ENCODE measurements at places on chromosomes 1 and 21.

DNA sequence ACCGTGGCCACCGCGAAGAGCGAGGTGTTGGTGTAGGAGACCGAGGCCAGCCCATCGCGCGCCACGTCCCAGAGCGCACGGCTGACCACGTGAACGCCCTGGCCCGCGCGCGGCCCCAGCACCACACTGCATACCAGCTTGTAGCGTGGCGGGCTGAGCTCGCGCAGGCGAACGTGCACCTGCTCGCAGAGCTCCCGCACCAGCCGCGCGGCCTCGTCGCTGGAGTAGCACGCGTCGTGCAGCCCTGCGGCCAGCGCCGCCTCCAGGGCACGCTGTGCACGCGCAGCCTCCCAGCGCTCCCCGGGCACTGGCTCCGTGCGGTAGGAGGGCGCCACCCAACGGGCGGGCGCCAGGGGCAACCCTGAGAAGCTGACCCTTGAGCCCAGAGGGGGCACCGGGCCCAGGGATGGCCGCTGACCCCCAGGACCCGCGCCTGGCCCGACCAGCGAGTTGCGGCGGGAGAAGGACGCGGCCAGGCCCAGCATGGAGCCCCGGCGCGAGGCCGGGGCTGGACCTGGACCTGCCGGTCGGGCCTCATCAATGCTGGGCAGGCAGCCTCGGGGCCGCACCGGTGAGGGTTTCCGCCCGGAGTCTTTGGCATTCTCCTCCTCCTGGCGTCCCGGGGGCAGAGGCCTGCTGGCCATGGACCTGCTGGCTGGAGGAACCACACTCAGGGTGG is 987 bp downstream of the DYNLT4 start:
- DNase-seq: no peak

DNA sequence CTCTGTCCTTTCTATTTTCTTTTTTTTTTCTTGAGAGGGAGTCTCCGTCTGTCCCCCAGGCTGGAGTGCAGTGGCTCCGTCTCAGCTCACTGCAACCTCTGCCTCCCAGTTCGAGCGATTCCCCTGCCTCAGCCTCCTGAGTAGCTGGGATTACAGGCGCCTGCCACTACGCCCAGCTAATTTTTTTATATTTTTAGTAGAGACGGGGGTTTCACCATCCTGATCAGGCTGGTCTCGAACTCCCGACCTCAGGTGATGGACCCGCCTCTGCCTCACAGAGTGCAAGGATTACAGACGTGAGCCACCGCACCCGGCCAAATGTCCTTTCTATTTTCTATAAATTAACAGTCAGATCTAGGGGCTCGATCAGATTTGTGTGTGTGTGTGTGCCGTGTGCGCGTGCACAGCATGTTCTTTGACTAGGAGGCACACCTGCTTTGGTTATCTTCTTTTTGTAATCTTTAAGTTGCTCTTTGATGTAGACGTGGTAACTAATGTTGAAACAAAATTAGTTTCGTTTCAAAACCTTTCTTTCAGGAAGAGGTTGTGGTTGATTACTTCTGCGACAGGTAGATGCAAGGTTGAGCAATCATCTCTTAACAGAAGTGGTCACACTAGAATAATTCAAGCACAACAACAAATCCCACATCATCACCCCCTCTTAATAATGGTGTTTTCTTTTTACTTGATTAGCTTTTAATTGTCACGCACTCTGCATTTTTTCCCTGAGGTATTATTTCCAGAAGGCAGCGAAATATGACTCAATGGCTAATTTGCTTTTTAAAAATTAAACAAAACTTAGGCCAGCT is 779 bp upstream of the DEGS1 start:
- DNase-seq: no peak

GRCh38 chr21:27694667-27695066 is 727.8 kb upstream of the ADAMTS5 start:
- no peak for DNase-seq

DNA sequence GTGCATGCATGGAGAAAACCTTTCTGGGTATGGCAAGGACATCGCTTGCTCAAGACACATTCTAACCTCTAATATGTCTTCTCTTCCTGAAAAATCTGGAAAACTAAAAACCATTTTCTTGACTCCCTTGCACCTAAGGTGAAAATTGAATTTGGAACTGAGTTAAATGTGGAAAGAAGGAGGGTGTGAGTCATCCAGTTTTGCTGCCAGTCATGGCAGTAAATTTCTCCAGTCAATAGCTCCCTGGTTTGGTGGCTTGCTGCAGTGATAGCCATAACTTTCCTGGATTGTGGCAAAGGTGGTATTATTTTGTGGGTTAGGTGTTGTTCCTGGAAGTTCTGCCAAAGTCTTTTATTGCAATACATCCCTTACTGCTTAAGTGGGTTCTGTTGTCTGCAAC is 2.5 kb downstream of the ZCCHC17 start:
- DNase-seq: no peak

- DNase-seq: peak; percentile 91
Observed at GRCh38 chr1:172398970-172399755, 21.3 kb upstream of the C1orf105 start.

DNA sequence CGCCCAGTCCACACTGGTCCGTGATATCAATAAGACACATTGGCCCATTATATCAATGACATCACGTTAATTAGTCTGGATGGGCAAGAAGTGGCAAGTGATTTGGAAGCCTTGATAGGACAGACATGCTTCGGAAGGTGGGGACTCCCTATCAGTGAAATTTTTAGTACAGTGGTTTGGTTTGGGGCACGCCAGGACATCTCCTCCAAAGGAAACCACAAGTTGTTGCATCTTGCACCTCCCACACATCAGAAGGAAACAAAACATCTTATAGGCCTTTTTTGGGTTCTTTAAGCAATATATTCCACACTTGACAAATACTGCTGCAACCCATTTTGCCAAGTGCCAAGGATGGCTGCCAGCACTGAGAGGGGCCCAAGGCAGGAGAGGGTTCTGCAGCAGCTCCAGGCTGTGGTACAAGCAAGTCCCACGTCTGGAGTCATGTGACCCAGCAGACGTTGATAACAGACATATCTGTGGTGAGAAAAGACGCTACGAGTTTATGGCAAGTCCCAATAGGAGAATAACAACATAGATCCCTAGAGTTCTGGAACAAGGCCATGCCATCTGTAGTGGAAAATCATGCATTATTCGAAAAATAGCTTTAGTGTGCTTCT is 95.3 kb upstream of the DISP3 start:
- DNase-seq: no peak

GRCh38 chr1:244757091-244757939 is 78.1 kb upstream of the COX20 start:
- DNase-seq: no peak

- DNase-seq: no peak
Observed at GRCh38 chr1:28190337-28190979, 14.0 kb upstream of the PTAFR start.

DNA sequence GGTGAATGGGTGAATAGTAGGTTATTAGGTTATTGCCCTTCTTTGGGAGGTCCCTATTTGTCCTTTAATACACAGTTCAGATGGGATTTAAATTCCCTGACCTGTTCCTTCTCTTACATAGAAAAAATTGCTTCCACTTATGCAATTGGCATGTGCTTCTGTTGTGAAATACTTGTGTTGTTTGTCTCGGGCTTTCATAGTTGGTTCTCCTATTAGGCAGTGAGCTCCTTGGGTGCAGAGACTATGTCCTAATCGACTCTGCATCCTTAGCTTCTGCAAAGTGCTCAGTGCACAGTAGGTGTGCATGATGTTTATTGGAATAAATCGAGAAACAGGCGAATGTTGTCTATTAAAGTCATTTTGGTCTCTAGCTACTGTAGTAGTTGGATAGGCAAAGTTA is 1.3 kb upstream of the PDE4B start:
- DNase-seq: no peak

DNA sequence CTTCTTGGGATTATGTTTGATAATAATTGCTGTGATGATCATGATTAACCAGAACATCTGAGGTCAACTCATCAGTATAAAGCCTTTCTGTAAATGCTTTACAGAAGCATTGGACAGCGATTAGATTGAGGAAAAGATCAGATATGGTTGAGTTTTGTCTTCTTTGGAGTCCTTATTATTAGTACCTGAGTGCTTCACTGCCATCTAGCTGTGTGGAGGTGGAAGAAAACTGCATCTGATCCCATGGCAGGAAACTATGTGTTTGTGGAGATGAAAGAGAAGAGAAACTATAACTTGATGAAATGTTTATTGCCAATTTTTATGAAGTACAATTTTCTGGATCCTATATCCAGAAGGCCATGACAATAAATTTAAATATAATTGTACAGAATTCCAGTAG is 11.4 kb downstream of the FLG2 start:
- no peak for DNase-seq

DNA sequence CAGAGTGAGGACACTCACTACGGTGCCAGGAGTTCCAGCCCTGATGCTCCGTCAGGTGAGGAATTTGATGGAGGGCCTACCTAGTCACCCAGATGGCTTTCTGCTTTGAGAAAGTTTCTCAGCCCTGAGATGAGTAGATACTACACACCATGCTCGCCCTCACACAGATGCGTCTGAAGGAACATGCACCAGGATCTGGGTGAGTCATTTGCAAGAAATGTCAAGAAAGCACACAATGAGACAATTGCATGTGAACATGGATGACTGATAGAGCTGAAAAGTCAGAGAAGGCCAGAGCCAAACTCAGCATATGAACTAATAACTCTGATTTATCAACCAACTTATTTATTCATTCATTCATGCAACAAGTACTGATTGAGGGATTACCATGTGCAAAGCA is 483.9 kb downstream of the OMA1 start:
- no peak for DNase-seq

- DNase-seq: no peak
Observed at GRCh38 chr1:92483610-92484471, 2.9 kb downstream of the GFI1 start.

DNA sequence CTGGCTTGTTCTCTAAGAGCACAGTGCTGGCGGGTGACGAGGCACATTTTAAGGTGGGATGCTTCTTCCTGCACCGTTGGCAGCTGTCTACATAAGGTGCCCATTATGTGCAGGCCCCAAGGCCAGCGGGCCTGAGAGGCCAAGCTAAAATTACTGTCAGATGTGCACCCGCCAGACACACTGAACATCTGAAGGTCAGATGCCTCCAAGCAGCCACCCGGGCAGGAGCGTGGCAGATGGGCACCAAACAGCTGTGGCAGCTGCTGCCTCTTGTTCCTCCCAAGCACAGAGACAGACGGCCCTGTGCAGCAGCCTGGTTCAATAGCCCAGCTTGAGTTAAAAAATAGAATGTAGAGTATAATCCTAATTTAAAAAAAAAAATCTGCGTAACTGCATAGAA is 211.9 kb upstream of the EDN2 start:
- DNase-seq: no peak

DNA sequence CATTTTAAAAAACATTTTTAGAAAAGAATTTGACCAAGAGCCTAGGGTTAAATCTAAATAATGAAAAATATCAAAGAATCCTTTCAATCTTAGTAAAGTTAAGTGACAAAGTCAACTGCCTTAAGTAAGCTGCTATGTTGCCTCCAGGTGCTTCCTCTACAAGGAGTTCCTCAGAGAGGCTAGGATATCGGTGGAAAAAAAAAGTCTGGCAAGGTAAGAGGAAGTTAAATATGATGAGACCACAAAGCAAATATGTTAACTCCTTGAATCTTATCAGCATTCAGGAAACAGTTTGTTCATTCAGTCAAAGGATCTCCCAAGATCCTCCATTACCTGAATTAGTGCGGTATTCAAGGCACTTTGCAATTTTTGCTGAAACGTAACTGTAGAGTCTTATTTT is 563.5 kb downstream of the PTPRC start:
- DNase-seq: no peak

GRCh38 chr1:27979151-27979858 is 19.5 kb downstream of the XKR8 start:
- no peak for DNase-seq

- no peak for DNase-seq
Observed at GRCh38 chr1:93829061-93829460, 49.9 kb downstream of the DNTTIP2 start.

DNA sequence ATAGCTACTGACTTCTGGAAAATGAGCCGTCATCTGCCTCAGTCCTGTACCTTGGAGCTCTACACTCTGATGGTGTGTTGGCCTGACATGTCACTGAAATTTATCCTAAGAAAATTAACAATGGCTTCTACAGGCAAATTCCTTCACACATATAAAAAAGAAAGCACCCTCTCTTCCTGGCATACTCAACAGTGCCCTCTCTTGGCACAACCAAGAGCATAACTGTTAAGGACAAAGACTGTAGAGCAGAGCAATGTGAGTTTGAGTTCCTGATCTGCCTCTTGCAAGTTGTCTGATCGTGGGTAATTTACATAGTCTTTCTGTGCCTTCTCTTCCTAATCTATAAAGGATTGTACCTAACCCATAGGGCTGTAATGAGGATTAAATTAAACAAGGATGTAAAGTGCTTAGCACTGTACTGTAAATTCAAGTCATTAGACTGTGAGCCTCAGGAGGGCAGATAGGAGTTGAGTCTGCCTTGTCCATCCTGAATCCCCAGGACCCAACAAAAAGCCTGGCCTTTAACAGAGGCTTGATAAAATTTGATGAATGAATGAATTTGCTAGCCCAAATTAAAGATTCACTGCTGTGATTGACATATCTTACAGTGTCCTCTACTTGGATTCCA is 83.5 kb downstream of the SYF2 start:
- no peak for DNase-seq

DNA sequence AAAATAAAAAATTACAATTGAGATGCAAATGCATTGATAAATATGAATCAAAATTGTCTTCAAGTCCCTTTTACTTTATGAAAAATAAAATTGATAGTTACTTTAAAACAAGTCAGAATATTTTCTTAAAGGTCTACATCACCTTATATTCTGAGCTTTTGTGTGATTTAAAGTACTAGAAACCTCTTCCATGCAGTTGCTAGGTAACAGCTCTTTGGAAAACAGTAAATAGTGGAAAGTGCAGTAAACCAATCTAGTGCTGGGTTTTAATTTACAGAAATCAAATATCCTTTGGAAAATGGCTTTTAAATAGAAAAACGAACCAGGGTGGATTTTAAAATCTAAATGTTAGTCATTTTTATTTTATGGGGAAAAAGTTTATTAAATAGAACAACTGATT is 227.9 kb downstream of the KCNT2 start:
- peak; percentile 54 for DNase-seq

DNA sequence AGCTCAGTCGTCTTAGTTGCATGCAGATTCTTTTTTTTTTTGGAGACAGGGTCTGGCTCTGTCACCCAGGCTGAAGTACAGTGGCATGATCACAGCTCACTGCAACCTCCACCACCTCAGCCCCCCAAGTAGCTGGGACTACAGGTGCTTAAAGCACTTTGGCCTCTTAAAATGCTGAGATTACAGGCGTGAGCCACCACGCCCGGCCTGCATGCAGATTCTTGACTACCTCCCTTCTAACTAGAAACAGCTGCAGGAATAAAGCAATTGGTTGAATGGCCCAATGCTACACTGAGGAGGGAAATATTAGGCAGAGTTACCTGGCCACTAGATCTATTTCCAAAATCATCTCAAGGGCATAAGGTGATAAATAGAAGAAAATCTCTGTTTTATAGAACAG is 29.5 kb upstream of the TTC39A start:
- DNase-seq: no peak

DNA sequence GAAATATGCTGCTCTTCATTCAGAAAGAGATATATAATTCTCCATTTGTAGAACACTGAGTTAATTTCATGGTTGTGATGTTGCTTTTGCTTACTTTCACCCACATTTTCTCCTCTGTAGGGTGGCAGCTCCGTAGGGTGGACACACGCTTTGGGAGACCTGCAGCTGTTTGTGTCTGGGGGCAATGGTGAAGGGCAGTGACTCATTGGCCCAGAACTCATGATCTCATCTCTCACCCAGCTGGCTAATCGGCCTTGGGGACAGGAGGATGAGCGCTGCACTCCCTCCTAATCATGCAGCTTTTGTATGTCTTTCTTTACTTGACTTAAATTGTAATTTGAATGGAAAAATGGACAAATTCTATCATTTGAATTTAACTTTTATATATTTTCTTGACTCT is 9.6 kb downstream of the DISC1 start:
- no peak for DNase-seq
